Activated naive CD8-positive, alpha-beta T cell treated with anti-CD3 and anti-CD28 coated beads for 36 hours (primary cell): ENCODE measurements at places on chromosomes 2 and 18. TPM values are rescaled to one million over a fixed set of nuclear protein-coding genes. Genes with fewer than 3 reads are reported as not detected.

DNA sequence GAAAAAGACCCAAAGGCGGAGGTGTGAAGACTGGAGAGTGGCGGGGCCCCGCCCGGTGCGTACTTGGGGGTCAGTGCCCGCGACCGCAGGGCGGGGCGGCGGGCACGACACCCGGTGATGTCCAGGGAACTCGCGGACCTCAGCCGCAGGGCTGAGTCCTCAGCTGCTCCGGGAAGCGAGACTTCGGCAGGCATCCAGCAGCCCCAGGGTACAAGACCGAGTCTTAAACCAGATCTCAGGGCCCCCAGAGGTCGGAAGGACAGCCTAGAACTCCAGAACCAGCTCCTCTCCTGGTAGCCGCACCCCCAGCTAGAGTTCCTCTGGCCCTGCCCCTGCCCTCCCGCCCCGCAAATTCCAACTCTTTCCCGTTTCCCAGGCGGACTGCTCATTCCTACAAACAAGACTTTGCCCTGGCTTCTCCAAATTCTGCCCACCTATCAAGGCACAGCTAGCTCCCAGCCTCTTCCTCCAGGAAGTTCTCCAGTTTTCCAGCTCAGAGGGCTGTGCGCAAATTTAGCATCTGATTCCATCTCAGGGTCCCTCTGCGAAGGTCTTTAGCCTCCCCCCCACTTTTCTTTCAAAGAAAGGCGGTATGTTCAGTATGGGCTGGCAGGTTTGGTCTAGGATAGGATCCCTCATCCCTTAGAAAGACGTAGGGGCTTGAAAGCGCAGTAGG, 26.0 kb upstream of the NOTO start:
- no peaks in the 10 kb centered on the region for H3K36me3 ChIP-seq
- H3K4me1 ChIP-seq = peaks cover 15% of the 10 kb centered on the region
- peaks cover 65% of the 10 kb centered on the region for H3K27me3 ChIP-seq
- H3K27ac ChIP-seq = no peak overlapping the region
- peak overlapping the region; percentile 77 for H3K4me3 ChIP-seq

GRCh38 chr2:20153131-20153851, 71.6 kb downstream of the SDC1 start:
- H3K36me3 ChIP-seq = no peaks in the 10 kb centered on the region
- DNase-seq = no peak
- H3K4me1 ChIP-seq = no peaks in the 10 kb centered on the region

DNA sequence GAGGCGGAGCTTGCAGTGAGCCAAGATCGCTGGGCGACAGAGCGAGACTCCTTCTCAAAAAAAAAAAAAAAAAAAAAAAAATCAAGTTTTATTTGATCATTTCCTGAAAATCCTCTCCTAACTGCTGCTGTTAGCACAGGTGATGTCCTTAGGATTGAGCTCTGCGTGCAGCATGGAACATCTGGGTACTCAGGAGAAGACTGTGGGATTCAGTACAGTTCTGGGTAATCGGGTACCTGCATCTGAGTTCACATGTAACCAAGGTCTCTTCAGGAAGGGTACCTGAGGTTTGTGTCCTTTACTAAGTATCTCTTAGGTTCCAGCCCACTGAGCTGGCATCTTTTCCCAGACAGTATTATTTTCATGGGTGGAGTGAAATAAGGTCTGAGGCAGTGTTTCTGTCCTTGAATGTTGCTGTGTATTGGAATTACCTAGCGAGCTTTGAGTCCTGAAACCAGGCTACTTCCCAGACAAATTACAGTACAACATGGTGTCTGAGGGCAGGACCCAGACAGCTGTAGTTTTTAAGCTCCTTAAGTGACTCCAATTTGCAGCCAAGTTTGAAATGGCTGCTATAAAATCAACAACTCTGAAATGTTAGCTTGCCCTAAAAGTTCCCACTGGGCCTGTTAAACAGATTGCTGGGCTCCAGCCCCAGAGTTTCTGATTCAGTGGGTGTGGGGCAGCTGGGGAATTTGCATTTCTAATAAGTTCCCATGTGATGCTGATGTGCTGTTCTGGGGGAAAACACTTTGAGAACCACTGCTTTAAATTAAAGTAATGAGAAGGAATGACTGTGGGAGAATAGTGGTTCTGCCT, 120.5 kb downstream of the PMAIP1 start:
- peaks cover 11% of the 10 kb centered on the region for H3K27me3 ChIP-seq
- no peak overlapping the region for H3K27ac ChIP-seq
- H3K4me1 ChIP-seq = no peaks in the 10 kb centered on the region
- no peak overlapping the region for H3K4me3 ChIP-seq

- no peaks in the 10 kb centered on the region for H3K27me3 ChIP-seq
- H3K36me3 ChIP-seq = no peaks in the 10 kb centered on the region
- no peak overlapping the region for H3K4me3 ChIP-seq
- H3K27ac ChIP-seq = no peak overlapping the region
Measured at GRCh38 chr2:184339966-184340365, 258.4 kb upstream of the ZNF804A start.

DNA sequence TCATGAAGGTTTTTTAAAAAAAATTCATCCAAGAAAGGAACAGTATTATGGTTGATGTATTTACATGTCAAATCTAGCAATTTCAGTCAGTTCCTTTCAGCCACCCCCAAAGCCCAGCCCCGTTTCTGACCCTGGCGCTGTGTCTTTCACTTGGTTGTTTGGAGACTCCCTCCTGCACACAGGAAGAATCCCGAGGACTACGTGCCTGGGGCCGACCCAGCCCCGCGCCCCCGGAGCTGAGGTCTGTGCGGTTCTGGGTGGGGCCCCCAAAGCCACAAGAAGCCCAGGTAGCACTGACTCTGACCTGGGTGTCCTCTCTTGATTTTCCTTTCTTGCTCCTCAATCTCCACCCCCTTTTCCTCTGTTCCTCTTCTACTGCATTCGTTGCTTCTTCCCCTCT, 49.1 kb downstream of the TRAPPC12 start:
- peaks cover 12% of the 10 kb centered on the region for H3K36me3 ChIP-seq
- no peak overlapping the region for H3K27ac ChIP-seq
- H3K27me3 ChIP-seq = no peaks in the 10 kb centered on the region
- no peak for DNase-seq

The GNLY gene
- total RNA-seq = 1.5 TPM

DNA sequence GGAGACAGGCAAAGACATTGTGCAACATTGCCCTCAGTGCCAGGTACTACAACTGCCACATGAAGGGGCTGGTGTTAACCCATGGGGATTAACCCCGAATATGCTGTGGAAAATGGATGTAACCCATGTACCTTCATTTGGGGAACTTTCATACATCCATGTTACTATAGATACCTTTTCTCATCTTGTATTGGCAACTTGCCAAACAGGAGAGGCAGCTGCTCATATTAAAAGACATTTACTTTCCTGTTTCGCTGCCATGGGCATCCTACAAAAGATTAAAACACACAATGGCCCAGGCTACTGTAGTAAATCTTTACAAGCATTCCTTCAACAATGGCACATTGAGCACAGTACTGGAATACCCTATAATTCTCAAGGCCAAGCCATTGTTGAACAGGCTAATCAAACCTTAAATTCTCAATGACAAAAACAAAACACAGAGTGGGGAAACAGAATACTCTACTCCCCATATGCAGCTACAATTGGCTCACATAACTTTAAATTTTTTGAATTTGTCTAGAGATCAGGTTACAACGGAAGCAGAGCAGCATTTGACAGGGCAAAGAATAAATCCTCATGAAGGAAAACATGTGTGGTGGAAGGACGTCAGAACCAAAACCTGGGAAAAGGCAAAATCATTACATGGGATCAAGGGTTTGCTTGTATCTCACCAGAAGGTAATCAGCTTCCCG, 1723.5 kb upstream of the LRRTM1 start:
- no peaks in the 10 kb centered on the region for H3K36me3 ChIP-seq
- no peaks in the 10 kb centered on the region for H3K4me1 ChIP-seq
- H3K27me3 ChIP-seq = no peaks in the 10 kb centered on the region
- H3K4me3 ChIP-seq = no peak overlapping the region

DNA sequence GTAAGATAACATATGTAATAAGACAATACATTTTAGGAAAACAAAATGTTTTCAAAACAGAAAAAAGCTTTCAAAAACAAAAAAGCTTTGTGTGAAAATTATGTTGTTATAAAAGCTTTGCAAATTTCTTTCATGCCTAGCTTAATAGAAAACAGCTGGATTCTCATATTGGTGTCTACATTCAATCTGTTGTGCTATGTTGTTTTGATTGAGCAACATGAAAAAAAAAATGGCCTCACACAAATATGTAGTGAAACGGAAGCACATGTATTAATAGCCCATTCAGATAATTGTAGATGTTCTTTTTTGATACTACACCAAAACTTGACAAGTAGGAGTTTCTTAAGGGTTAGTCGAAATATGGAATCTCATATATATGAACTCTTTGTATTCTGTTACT, 197.5 kb downstream of the ZEB2 start:
- H3K27ac ChIP-seq = no peak overlapping the region
- H3K4me1 ChIP-seq = peaks cover 65% of the 10 kb centered on the region
- no peak for DNase-seq
- no peak overlapping the region for H3K4me3 ChIP-seq
- no peaks in the 10 kb centered on the region for H3K27me3 ChIP-seq
- peaks cover 42% of the 10 kb centered on the region for H3K36me3 ChIP-seq

DNA sequence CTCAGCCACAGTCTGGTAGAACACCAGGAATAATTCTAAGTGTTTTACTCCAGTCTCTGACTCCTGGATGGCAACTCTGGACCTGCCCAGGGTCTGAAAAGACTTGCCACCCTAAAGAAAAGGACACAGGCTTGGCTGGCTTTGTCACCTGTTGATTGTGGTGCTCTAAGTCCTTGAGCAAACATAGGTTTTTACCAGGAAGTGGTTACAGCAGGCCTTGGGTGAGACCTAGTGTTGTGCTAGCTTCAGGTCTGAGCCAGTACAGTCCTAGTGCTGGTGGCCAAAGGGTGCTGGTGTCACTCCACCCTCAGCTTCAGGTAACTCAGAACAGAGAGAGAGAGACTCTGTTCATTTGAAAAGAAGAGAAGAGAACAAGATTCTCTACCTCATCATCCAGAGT, 1239.4 kb upstream of the CRIM1 start:
- no peak overlapping the region for H3K27ac ChIP-seq
- no peaks in the 10 kb centered on the region for H3K27me3 ChIP-seq
- H3K4me1 ChIP-seq = no peaks in the 10 kb centered on the region
- no peak overlapping the region for H3K4me3 ChIP-seq

The UGT1A5 gene
- total RNA-seq = not detected

- no peak overlapping the region for H3K4me3 ChIP-seq
- H3K4me1 ChIP-seq = no peaks in the 10 kb centered on the region
- H3K36me3 ChIP-seq = no peaks in the 10 kb centered on the region
- no peak overlapping the region for H3K27ac ChIP-seq
Measured at GRCh38 chr2:57862727-57863126, 183.9 kb upstream of the VRK2 start.

The CPLX4 gene
- total RNA-seq = not detected

DNA sequence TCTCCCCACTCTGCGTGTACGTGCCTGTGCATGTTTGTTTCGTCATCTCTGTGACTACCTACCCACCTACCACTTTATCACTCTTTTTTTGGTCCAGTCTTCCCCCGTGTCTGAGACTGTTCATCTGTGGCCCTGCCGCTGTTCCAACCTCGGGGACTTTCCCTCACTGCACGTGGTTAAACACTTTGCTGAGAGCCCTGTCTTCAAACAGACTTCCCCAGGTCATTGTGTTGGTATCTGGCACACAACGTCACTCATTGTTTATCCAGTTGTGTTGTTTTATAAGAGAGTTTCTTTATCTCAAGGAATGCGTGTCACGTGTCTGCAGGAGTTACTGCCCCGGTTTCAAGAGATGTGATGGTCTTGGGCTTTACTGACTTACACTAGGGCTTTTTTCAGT, 262.0 kb upstream of the RASGRP3 start:
- no peak overlapping the region for H3K4me3 ChIP-seq
- peaks cover 5% of the 10 kb centered on the region for H3K27me3 ChIP-seq
- no peak overlapping the region for H3K27ac ChIP-seq
- H3K36me3 ChIP-seq = no peaks in the 10 kb centered on the region
- H3K4me1 ChIP-seq = no peaks in the 10 kb centered on the region

The LONRF2 gene
- total RNA-seq = not detected

- no peak overlapping the region for H3K27ac ChIP-seq
- no peaks in the 10 kb centered on the region for H3K36me3 ChIP-seq
- H3K4me1 ChIP-seq = no peaks in the 10 kb centered on the region
- H3K27me3 ChIP-seq = no peaks in the 10 kb centered on the region
- no peak for DNase-seq
- H3K4me3 ChIP-seq = no peak overlapping the region
Measured at GRCh38 chr2:139600166-139600565, 820.0 kb upstream of the NXPH2 start.

GRCh38 chr2:172380436-172381274, 46.7 kb upstream of the ITGA6 start:
- H3K4me3 ChIP-seq = no peak overlapping the region
- DNase-seq = no peak
- no peaks in the 10 kb centered on the region for H3K36me3 ChIP-seq
- H3K4me1 ChIP-seq = no peaks in the 10 kb centered on the region
- no peaks in the 10 kb centered on the region for H3K27me3 ChIP-seq
- no peak overlapping the region for H3K27ac ChIP-seq

The RGPD4 gene
- total RNA-seq = 0.64 TPM

DNA sequence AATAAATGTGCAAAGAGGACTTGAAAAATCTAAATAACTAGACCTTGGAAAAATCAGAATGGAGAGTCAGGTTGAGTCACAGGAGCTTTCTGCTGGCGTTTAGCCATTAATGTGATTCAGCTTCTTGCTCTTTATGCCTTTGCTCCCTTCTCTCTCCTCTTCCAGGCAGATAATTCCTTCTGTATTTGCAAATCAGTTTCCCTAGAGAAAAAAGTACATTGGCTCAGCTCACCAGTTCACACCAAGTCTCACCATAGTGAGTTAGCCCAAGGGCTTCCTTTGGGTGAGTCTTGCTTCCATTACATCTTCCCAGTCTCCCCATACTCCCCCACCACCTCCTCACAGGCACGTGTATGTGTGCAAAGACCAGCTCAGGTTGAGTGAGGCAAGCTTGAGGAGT, 73.6 kb downstream of the CYBRD1 start:
- peaks cover 4% of the 10 kb centered on the region for H3K27me3 ChIP-seq
- H3K4me3 ChIP-seq = no peak overlapping the region
- H3K4me1 ChIP-seq = no peaks in the 10 kb centered on the region

- H3K27ac ChIP-seq = no peak overlapping the region
- peaks cover 21% of the 10 kb centered on the region for H3K4me1 ChIP-seq
- H3K27me3 ChIP-seq = no peaks in the 10 kb centered on the region
- no peak overlapping the region for H3K4me3 ChIP-seq
- DNase-seq = no peak
- H3K36me3 ChIP-seq = no peaks in the 10 kb centered on the region
Measured at GRCh38 chr2:208101716-208102631, 22.4 kb downstream of the CRYGD start.
